ENCODE measurements at places on chromosomes 13 and 19.

GRCh38 chr19:13066226-13066625 lies 36.4 kb downstream of the LYL1 start:
- no peak for DNase-seq

- DNase-seq = no peak
These were observed 45.1 kb downstream of the MIPEP start for GRCh38 chr13:23844132-23844531.

DNA sequence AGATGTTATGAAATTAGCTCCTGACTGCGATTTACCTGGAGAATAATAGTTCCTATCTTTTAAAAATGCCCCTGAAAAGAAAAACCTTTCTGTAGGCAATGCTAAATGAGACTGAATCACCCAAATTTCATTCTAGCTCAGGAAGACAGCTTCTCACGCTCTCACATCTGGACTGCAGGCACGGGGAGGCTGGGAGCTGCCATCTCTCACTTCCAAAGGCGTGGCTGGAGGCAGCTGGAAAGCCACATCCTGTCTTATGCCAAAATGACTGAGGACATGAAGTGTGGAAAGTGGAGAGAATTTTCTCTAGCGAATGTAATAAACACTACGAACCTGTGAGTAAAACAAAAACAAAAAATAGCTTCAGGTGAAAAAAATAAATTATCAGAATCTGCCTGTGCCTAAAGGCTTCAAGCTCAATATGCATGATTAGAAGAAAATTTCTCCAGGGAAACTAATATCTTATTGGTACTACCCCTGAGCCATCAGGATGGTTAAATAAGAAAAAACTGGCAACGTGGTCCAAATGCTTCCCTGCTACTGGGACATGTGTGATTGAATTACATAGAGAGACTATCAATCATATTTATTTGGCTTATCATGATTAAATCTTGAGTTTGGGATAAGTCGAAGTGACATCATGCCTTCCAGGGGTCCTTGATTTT lies 58.1 kb upstream of the UBL3 start:
- DNase-seq = no peak

DNA sequence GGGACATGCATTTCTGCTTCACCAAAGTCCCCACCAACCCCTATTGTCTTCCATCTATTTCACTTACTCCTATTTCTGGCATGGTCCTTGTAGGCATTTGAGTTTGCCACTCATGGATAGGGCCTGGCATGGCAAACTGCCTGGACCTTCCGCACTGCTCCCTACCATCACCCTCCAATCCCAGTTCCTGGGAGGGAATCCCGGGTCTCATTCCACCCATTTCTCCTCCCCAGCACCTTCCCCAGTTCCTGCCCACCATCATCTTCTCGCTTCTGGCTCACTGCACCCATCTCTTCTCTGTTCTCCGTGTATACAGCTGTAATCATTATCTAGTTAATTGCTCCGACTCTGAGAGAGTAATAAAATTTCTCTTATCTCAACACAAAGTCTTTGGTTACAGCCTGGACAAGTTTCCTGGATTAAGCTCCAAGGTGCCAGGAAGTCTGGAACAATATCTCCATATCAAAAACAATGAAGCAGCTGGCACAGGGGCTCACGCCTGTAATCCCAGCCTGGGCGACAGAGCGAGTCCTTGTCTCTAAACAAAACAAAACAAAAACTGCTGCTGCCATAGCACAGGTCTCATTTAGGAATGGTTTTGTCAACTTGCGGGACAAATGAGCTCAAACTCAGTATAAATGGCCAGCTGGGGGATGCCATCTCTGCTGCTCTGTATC lies 17.0 kb upstream of the COX7A1 start:
- DNase-seq = no peak
